ENCODE measurements at places on chromosomes 7 and 10.

GRCh38 chr7:157949711-157950110 lies 612.9 kb downstream of the DNAJB6 start:
- no peak for DNase-seq

- DNase-seq = no peak
These were observed 26.7 kb upstream of the COL1A2 start for GRCh38 chr7:94367949-94368348.

DNA sequence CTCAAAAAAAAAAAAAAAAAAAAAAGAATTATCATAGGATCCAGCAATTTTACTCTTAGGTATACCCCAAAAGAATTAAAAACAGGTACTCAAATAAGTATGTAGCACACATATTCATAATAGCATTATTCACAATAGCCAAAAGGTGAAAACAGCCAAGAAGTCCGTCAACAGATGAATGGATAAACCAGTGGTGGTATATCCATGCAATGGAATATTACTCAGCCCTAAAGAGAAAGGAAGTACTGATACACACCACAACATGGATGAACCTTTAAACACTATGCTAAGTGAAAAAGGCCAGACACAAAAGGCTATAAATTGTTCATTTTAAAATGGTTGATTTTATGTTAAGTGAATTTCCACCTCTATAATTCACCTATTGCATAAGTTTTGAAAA lies 804.8 kb upstream of the AUTS2 start:
- DNase-seq = no peak

GRCh38 chr10:130751851-130752250 lies 559.7 kb downstream of the TCERG1L start:
- DNase-seq = no peak

- DNase-seq = no peak
These were observed 472.0 kb downstream of the RPS24 start for GRCh38 chr10:78505657-78506056.

- DNase-seq = no peak
These were observed 183.2 kb downstream of the AGMO start for GRCh38 chr7:15378494-15379145.

DNA sequence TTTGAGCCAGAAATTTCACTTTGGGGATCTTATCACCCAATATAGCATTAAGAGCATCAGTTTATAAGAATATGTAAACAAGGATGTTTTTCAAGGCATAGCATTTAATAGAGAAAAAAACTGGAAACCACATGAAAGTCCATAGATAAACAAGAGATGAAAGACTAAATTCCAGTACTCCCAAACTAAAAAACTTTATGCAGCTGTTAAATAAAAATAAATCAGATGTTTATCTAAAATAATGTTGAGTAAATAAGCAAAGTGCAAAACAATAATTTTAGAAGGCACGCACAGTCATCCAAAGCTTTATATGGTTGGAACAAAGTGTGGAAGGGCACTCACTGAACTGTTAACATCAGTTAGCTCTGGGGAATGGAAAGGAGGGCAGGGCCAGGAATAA lies 21.0 kb downstream of the RNLS start:
- no peak for DNase-seq

DNA sequence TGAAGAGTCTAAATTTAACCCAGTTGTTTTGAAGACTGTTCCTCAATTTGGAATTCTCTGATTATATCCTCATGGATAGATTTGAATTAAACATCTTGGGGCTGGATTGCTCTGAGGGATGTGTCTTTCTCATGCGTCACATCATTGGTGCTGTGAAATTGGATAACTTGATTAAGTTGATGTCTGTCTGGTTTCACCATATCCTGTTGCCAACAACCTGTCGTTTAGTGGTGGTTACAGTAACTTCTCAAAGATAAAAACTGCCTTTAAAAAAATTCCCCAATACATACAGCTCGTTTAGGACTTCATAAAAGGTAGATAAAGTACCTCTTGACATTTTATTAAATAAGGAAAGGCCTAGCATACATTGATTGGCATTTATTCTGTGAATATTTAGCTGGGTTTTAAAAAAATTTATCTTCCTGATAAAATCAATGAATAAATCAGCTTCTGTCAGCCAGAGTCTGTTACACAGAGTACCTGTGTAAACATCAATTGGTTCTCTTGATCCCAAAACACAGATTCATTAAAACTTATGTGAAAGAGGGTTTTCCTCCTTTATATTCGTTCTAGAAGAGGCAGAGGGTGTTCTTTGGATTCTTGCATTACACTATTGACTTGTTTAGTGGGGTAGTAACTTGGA lies 10.5 kb downstream of the CRCP start:
- DNase-seq = no peak

DNA sequence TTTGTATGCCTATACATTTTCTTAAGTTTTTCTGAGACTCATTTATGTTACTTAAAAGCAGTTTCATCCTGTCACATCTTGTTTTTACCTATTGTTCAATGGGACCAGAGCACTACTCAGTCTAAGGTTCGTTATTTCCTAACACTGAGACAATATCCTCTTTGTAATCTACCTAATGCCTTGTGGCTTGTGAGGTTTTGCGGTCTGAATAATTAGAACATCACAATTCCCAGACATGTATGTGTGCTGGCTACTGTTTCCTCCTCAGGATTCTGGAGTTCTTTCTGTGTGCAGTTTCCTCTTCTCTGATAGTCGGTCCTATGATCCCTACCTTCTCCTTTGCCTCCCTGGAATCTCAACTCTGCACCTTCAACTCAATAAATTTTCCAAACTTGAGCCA lies 620.2 kb downstream of the ANKRD7 start:
- DNase-seq = no peak

DNA sequence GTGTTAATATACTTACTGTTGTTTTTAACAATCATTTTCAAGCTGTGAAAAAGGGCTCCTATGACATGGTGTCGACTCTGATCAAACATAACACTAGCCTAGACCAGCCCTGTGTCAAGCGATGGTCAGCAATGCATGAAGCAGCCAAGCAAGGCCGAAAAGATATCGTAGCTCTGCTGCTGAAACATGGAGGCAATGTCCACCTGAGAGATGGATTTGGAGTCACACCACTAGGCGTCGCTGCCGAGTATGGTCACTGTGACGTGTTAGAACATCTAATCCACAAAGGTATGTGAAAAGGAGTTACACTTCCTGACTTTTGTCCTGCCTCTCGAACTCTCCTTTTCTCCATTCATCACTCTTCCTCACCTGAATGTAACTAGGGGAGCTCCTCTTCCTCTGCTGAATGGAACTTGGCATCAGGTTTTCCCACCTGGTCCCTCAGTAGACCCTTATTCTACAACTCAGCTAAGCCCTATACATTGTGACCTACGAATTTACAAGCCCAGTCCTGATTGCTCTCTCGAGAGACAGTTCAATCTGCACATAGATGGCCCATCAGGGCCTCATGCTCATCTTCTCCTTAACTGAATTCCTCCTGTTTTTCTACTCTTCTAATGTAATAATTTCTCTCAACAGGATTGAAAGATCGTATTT lies 23.0 kb downstream of the ASB15 start:
- DNase-seq = peak; percentile 81

DNA sequence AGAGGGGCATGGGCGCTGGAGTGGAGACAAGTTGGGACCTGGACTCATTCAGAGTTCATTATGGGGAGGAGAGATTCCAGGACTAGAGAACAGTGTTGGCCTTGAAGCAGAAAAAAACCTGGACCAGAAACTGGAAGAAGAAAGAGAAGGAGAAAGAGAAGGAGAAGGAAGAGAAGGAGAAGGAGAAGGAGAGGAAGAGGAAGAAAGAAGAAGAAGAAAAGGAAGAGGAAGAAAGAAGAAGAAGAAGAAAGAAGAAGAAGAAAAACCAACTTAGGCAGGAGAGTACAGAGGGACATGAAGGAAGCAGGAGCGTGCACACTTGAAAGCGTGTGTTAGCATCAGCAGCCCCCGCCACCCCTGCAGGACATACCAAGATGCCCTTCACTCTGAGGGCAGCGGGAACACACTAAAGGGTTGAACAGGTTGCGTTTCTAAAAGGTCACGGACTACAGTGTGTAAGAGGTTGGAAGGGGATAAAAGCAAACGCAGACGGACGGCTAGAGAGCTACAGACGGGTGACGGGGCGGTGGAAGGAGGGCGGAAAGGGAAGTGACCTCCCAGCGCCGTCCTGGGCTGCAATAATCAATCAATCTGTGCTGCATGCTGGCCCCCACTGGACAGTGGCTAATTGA lies 95.3 kb downstream of the SEC61G start:
- no peak for DNase-seq

DNA sequence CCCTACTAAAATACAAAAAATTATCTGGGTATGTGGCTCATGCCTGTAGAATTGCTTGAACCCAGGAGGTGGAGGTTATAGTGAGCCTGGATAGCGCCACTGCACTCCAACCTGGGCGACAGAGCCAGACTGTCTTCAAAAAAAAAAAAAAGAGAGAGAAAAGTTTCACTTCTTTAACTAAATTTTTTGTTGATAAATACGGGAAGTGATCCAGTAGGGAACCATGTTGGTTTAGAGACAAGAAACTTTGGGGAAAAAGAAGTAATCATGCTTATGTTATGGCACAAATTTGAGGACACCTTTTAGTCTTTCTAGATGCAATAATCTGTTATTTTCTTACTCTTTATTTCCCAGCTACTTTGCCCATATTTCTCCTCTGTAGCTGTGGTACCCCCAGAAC lies 309.7 kb downstream of the TYW1 start:
- DNase-seq = no peak

GRCh38 chr10:1643908-1644179 lies 93.5 kb downstream of the ADARB2 start:
- no peak for DNase-seq

GRCh38 chr7:120218712-120219111 lies 54.3 kb upstream of the KCND2 start:
- no peak for DNase-seq

DNA sequence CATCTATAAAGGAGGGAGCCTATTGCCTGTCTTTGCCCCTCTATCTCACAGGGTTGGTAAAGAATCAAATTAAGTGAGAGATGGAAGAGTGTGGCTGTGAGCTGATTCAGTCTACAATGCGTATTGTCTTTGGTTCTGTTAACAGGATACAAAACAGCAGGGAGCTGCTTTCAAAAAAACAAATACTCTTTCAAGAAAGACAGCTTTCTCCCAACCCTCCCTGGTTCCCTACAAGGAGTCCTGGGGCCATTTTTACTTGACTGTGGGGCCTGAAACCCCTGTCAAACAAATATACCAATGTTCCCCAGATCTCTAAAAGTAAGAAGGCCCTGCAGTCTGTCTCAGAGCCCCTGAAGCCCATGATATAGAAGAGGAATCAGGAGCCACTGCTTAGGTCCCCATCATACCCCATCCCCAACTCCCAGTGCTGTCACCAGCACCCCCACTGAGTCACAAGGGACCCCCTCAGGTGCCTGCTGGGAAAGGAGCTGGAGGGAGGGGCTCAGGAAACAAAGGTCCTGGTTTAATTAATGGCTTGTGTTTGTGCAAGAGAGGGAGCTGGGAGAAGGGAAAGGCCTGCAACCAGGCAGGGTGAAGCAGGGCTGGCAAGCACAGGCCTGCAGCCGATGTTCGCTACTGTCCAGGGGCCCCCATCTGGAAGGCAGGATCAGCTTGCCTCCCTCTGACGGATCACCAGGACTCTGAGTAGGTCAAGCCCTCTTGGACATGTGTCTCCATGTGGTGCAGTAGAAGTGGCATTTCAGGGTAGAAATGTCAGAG lies 182.0 kb upstream of the GHITM start:
- DNase-seq = no peak

DNA sequence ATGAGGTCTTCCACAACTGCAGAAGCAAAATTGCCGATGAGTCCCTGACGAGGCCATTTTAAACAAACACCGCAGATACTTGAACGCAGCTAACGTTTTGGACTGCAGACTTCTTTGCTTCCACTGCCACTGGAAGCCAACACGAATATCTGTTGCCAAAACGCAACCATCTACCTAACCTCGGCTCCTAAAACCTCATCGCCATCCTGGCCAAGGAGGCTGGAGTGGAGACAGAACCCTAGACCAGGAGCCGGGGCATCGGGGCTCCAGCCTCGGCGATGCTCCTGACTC lies 493 bp downstream of the WDR91 start:
- DNase-seq = no peak

DNA sequence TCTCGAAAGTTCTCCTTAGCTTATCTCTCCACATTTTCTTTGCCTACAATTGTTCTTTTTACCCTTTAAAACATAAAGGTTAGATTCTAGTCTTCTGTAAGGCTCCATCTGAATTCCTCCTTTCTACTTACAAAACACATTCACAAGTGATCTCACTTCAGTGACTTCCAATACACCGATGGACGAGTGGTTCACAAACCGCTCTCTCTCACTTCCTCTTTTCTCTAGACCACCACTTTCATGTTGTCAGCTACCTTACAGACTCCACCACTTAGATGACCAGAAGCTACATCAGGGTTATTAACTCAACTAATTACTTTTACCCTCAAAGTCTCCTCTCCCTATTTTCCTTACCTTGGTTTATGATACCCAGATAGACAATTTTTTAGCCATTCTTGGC lies 11.8 kb downstream of the MET start:
- no peak for DNase-seq

DNA sequence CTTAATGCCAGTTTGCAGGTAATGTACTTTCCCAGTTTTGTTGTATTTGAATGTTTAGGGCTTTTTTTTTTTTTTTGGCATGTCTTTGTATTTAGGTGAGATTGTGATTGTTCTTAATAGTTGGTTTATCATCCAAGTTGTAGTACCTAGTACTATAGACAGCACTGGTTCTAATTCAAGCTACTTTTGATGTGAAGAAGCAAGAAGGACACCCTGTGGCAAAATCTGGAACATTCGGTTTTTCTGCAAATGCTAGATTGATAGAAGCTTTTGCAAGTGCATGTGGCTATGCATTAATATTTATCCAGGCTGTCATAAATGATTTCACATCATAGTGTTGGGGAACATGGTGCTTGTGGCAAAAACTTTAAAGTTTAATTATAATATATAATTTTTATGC lies 248.9 kb downstream of the FOXP2 start:
- DNase-seq = no peak

DNA sequence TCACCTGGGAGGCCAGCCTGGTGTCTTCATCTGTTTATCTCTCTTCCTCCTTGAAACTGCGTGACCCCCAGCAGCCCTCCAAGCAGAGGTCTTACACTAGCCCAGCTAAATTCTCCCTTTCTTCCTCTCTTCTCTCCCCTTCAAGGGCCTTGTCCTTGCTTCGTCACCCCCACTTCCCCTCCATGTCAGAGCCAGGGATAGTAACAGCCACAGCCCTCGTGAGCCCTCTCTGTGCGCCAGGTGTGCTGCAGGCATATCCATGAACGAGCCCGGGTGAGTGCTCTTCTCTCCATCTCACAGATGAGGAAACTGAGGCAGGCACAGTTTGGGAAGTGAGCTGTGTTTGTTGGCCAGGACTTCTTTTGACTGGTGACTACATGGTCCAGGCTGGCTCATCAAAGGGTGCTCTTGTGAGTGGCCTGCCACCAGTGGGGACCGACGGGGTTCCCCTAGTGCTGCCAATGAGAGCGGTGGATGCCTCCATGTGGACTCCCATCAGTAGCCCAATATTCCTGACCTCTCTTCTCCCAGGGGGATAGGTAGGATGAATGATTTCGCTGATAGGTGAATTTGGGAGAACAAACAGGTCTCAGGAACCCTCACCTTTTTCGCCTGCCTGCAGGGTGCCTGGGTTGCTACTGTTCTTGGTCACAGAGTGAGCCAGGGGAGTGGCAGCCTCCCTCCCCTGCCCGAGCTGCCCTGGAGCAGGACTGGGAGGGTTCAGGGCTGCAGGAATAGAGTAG lies 38.1 kb downstream of the ADRA2A start:
- DNase-seq = no peak
